Globus pallidus (tissue), 1 donor: ENCODE measurements at places on chromosomes 11 and 22.

DNA sequence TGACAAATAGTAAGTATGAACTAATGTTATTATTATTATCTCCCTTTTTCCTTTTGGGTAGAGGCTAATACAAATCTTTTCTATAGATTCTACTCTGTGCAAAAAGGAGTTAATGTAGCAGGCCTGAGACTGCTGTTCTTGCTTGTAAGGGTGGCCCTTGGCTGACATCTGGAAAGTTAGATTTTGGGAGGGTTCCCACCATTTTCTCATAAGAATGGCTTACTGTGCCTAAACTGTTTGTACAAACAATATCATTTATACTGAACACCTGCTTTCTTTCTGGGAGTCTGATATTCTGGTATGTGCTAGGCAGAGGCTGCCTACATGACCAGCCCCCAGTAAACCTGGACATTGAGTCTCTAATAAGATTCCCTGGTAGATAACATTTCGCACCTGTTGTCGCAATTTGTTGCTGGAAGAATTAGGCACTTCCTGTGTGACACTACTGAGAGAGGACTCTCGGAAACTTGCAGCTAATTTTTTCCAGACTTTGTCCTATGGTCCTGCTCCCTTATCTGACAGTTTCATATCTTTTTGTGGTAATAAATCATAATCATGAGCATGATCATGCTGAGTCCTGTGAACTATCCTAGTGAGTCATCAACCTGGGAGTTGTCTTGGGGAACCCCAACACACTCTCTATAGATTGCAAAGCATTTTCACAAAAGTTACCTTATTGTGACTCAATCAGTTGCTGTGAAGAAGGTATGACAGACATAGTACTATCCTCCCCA, 257.7 kb upstream of the CCDC90B start:
- no peak for DNase-seq

- no peak for DNase-seq
These were observed 537.6 kb downstream of the TBC1D22A start for GRCh38 chr22:47299863-47300697.

DNA sequence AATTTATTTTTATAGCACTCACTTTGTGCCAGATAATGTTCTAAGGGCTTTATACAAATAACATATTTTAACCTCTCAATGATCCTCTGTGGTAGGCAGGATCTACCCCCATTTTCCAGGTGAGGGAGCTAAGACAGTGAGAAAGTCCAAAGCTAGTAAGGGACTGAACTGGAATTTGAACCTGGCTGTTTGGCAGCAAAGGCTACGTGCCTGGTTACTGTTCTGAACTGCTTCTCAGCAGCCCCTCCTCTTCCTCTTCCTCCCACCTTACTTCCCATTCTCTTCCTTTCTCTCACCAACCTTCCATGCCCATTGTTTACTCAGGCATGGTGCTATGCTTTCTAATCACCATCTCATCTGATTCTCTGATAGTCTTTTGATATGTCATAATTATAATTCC, 82.0 kb downstream of the INSC start:
- DNase-seq = no peak

GRCh38 chr11:59822989-59823566, 12.5 kb upstream of the MRPL16 start:
- peak; percentile 46 for DNase-seq

DNA sequence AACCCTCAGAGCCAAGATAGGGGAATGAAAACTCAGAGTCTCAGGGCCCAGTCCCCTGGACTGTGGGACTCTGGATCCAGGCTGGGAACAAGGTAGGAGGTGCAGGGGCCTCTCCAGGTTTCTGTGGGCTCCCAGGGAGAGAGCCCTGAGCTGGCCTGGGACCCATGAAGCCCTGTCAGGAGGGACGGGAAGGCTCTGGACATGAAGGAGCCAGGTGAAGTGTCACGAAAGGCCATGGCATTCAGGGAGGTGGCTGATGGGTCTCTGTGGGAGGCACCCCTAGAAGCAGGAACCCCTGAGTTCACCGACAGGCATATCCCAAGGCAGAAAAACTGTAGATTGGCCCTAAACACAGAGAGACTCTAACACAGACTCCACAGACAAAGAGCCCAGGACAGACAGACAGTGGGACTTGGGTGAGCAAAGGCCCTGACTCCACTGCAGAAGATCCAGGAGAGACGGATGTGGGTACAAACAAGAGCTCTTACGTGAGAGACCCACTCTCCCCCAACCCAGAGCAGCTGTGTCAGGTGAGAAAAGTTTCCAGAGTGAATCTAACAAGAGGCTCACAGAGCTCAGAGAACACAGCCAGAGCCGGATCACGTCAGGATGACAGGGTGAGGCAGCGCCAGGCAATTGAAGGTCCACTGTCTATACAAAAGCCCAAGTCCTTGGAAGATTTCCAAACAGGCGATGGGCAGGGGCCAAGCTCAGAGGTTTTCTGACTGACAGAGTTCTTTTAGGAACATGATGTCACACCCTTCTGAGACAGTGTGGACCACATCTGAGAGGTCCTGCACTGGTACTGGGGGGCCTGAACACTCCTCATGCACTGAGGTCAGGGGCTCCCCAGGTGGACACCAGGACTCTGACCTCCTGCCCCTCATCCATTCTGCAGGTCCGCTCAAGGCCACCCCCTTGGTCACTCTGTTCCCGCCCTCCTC, 27.4 kb downstream of the IGLL5 start:
- DNase-seq = no peak

GRCh38 chr11:86369668-86370067, 5.0 kb upstream of the CCDC81 start:
- DNase-seq = no peak

GRCh38 chr11:112734207-112734606, 227.0 kb upstream of the NCAM1 start:
- DNase-seq = no peak

DNA sequence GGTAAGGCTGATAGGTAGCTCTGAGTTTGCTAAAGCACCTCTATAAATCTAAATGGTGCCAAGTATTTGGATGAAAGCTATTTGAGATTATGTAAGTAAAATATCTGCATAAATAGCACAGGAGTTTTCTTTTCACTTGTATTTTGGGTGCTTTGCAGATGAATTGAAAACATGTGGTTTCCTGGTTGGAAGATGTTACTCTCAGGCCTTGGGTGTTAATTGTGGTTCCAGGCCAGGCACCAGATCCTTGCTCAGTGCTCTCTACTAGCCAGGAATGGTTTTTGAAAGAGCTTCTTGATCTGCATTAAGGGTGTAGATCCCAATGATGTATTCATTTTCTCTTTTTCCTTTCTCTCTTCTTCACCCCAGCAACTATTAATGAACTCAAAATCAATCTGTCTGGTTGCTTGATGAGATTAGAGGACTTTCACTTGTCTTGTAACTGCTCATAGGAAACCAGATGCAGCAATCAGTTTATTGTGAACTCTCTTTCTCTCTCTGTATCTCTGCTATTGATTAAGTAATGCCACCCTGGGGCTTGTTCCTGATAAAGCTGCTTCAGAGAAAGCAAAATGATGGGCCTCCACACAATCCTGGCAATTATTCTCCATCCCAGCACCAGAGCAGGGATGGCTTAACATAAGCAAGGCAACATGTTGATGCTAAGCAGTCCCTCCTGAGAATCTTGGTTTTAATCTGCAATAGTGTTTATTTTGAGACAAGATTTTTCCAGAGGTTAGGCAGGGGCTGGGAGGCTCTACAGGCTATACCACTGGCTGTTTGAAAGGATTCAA, 147.0 kb upstream of the NTM start:
- DNase-seq = no peak

DNA sequence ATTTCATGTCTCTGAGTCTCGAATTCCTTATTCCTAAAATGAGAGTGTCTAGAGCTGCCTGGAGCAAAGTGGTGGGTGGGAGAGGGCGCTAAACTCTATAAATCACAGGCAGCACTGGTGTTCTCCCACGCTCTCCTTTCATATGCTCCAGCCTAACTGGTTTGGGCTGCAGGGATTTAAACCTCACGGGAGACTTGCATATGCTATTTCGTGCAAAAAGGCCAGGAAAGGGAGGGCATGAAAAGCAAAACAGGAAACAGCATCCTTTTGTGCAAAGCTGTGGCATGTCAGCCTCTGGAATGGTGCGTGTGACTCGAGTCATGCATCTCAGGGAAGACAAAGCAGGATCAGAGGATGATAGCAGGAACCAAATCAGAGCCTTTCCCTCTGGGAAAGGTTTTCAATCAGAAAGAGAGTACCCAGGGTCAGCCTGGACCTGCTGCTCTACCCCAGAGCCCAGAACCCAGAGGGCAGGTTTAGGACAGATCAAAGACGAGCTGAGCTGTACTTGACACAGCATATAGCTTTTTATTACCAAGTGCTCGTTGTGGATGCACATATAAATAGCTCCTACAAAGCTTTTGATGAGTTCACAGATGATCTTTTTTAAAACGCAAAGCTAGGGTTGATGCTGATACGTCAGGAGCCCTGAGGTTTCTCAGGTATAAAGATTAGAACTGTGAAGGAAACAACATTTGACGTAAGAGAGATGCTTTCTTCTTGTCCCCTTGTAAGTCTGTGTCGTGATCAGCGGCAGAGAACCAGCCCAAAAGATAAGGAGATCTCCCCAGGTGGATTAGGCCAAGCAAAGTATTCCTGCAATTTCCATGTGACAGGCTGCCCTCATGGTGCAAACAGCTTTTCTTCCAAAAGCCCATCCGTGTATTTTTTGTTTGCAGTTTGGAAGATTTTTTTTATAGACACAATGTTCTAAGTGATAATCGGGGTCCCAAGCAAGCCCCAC, 46.2 kb upstream of the YWHAH start:
- peak; percentile 47 for DNase-seq

DNA sequence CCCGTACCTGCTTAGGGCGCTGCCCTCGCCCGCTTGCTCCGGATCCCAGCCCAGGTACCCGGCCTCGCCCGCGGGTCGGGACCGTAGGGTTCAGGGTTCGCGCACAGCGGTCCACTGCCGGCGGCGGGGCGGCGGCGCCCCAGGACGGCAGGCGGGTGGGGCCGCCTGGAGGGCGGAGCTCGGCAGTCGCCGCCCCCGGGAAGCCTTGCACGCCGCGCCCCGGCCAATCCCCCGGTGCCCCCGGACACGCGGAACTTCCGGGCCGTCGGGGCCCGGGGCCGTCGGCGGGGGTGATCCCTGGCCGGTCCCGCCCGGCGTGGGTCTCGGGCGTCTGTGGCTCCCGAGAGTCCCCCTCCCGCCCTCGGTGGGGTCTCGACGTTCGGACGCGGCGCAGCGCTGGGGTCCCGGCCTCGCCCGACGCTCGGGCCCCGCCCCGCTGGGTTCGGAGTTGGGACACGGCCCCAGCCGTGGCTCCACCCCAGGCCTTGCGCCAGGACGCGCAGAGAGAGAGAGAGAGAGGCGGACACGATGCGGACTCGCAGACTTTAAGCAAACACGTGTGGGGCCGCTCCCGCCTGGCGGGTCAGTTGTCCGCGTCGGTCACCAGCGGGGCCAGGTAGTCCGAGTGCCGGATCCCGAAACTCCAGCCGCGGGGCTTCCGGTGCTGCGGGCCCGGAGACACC, at the start of gene TYMP:
TYMP (minus strand) TSS at position 116 of the 683 bp plus-strand sequence. CDS start 303 bp downstream, outside the sequence.
- no peak for DNase-seq

DNA sequence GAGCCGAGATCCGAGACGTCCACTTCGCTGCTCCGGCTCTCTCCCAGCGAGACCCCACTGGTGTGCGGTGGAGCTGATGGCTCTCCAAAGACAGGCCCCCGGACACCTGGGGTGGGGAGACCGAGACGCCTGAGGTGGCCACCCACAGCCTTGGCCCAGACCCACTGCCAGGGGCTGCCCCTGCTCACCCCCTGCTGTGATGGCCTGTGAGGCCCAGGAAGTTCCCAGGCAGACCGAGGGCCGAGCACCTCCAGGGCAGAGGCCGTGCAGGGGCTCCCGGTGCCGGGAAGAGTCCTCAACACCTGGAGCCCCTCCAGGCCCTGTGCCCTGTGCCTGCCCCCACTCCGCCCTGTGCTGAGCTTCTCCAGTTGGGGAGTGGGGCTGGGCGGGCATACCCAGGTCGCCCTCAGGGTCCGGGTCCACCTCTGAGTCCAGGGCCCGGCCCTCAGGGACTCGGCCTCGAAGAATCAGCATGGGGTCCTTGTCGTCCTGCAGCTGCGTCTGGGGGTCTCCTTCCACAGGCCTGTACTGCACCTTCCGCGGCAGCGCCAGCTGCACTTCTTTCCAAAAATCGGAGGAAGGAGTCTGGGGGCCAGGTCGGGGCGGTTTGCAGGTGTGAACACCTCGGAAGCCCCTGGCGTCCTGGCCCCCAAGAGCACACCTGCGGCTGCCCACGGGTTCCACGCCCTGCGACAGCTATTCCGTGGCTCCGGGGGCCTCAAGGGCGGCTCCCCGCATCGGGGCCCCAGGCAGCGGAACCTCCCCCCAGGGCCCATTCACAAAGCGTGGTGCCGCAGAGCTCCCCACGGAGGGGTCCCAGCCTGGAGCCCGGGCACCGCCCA, 8.6 kb downstream of the SIGIRR start:
- DNase-seq = no peak

GRCh38 chr22:24043958-24044357, 32.9 kb downstream of the CABIN1 start:
- no peak for DNase-seq

- DNase-seq = no peak
These were observed 27.9 kb downstream of the RNF169 start for GRCh38 chr11:74776546-74776945.

DNA sequence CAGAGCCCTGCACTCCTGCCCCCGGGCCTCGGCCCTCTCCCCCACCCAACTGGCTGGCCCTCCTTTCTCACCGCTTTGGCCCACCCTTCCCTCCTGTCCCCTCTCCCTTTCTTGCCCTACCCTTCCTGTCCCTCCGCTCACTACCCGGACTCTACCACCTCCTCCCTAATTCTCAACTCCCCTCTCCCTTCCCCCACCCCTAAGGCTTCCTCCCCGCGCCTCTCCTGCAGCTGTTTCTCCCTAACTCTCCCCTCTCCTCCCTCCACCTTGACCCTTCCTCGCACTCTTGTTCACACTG, 421 bp downstream of the SLC15A3 start:
- no peak for DNase-seq

DNA sequence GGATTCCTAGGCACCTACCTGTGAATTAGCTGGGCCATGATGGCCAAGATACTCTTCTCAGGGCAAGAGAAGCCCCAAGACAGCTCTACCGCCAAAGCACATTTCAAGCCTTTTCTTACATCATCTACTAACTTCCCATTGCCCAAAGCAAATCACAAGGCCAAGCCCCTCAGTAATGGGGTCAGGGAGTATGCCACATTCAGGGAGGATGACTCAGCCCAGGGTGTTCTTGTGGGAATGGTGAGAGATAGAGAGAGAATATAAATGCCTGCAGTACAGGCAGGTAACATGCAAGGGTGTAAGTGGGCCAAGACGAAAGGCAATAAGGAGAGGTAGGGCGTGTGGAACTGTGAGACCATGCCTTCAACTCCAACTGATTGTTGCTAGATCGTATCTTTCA, 162.5 kb upstream of the ISX start:
- no peak for DNase-seq

DNA sequence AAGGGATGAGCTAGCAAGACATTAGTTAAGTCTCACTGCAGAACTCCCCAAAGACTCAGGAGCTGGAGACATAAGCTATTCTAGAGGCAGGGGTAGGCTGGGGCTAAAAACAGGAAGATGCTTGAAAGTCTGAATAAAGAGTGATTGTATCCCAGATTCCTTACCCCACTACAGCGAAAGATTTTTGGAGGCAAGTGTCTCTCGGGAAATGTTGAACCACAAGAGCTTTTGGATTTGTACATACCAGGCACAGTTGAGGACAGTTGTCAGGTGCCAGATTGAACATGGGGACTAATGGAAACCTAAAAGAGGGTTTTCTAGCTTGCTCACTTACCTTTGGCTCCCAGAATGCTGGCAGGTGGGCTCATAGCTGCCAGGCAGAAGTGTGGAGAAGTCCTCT, 43.5 kb upstream of the OR9Q1 start:
- no peak for DNase-seq

- no peak for DNase-seq
These were observed 1.8 kb upstream of the CD82 start for GRCh38 chr11:44563711-44564110.
